AG09309 (cell line): ENCODE measurements at places on chromosomes 1 and 21.
A peak's percentile ranks its signal among the peaks of the same experiment; 100 is the strongest.

- peak; percentile 5 for DNase-seq
Measured at GRCh38 chr1:76835203-76835602, 32.1 kb upstream of the ST6GALNAC5 start.

- DNase-seq = no peak
Measured at GRCh38 chr1:228838717-228839500, 103.6 kb downstream of the RHOU start.

DNA sequence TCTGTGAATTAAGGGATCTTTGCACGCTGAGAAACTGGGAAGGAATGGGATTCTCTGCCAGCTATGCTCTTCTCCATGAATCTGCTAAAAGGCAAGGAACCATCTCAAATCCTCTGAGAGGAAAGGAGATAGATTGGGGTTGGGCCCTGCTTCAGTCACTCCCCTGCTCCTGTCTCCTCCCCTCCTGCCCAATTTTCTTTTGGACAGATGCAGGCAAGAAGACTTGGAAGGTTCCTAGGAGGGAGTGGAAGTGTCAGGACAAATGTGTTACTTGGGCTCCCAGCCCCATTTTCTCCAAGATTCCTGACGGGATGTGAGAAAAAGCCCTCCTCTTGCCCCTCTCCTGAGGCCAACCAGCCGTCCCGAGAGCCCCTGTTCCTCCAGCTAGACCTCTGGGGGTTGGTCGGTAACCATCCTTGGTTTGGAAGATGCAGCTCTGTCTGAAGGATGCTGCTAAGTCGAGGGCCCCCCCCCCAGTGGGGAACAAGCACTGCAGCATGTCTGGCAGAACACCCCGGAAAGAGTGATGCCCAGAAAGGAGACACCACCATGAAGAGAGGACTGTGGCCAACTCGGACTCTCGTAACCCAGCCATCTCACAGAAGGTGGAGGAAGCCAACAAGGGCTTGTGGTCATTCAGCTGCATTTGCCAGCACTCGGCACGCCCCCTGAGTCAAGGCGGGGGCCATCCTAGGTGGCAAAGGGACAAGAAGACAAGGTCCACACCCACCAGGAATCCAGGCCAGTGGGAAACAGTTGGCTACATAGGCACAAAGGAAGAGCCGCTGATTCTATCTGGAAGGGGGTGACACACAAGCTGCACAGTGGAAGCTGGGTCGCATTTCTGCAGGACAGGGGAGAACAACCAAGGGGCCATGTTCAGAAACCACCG is 43.7 kb downstream of the CDK18 start:
- no peak for DNase-seq

GRCh38 chr1:229231754-229232119 is 39.2 kb upstream of the RAB4A start:
- DNase-seq = no peak

- no peak for DNase-seq
Measured at GRCh38 chr1:89199525-89200031, 836 bp upstream of the GBP4 start.

DNA sequence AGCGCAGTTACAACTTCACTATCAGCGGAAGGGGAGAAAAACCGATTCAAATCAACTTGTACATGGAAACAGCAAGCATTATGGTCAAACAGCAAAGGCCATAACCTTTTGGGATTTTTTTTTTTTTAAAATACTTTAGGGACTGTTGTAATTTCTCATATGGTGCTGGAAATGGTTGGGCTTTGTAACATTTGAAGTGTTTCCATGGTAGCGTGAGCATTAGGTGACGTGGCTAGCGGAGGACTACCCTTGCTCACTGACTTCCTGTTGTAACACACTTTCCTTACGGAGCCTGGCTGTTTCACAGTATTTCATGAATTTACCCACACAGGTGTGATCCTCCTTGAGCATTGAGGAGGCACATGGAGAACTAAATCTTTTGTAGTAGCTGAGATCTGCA is 269.5 kb downstream of the TM2D1 start:
- DNase-seq = no peak

GRCh38 chr1:56098946-56099345 is 480.4 kb downstream of the PLPP3 start:
- DNase-seq = no peak

DNA sequence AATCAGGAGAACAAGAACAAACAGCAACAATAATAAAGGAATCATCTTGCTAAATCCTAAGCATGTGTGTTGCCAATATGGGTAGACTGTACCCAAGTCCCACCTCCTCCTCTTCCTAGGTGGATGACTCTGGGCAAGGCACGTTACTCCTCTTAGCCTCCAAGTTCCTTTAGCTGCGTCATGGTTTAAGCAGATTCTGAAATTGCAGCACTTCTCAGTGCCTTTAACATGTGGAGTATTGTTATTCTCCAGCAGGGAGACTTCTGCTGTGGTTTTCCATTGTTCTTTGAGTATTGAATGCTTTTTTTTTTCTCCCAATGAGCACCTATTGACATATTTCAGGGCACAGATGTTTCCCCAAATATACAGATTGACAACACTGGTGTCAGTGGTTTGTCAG is 15.5 kb downstream of the ARHGEF10L start:
- no peak for DNase-seq

- DNase-seq = no peak
Measured at GRCh38 chr21:36461277-36461917, 18.5 kb downstream of the CLDN14 start.
